SJCRH30 (cell line): ENCODE measurements at places on chromosomes 7 and 10. TPM values are rescaled to one million over a fixed set of nuclear protein-coding genes. Genes with fewer than 3 reads are reported as not detected.

Gene TEX47
- not detected in 2 replicates for total RNA-seq

Gene MKX
- 2.2 and 2.5 TPM in 2 replicates for total RNA-seq

Gene ASB10
- total RNA-seq, result not detected in 2 replicates

Gene NKX1-2
- 0.24 and 0.56 TPM in 2 replicates for total RNA-seq

Gene CLDN3
- total RNA-seq, result not detected in 2 replicates

Gene DIP2C
- total RNA-seq, result 5.0 TPM in 2 replicates

Gene MINDY3
- total RNA-seq, result 18.4 and 22.0 TPM in 2 replicates

Gene DENND11
- 14.5 and 17.0 TPM in 2 replicates for total RNA-seq

Gene KNDC1
- total RNA-seq, result 1.1 TPM in 1 of 2 replicates, not detected in the other

Gene SP8
- total RNA-seq, result 2.5 and 2.8 TPM in 2 replicates

Gene SKAP2
- 16.9 and 18.4 TPM in 2 replicates for total RNA-seq

Gene ST8SIA6
- total RNA-seq, result not detected in 2 replicates

Gene GNG11
- total RNA-seq, result 12.5 and 12.7 TPM in 2 replicates

Gene CAMK2B
- total RNA-seq, result 0.84 and 2.4 TPM in 2 replicates

Gene AOAH
- 0.10 and 1.3 TPM in 2 replicates for total RNA-seq

Gene CDC14C
- 0.15 TPM in 1 of 2 replicates, not detected in the other for total RNA-seq

Gene DPYSL4
- total RNA-seq, result not detected in 2 replicates

Gene IL6
- total RNA-seq, result 0.41 TPM in 1 of 2 replicates, not detected in the other

Gene SLC26A5
- total RNA-seq, result not detected in 2 replicates

Gene AMPH
- 0.03 TPM in 1 of 2 replicates, not detected in the other for total RNA-seq

Gene LLCFC1
- total RNA-seq, result not detected in 2 replicates

Gene ZP3
- 0.99 and 1.8 TPM in 2 replicates for total RNA-seq

Gene ASAH2
- total RNA-seq, result 1.2 and 1.7 TPM in 2 replicates

Gene ABCC2
- total RNA-seq, result 0.08 and 0.24 TPM in 2 replicates

Gene CALHM3
- total RNA-seq, result not detected in 2 replicates

Gene ADRB1
- total RNA-seq, result 0.12 and 0.13 TPM in 2 replicates

Gene NPFFR1
- total RNA-seq, result not detected in 2 replicates

Gene COL28A1
- total RNA-seq, result 0.02 and 0.03 TPM in 2 replicates

Gene CNPY1
- not detected in 2 replicates for total RNA-seq

Gene DYNC1I1
- total RNA-seq, result 7.9 and 11.9 TPM in 2 replicates

Gene NKX2-3
- total RNA-seq, result not detected in 2 replicates

Gene CAV1
- total RNA-seq, result 22.2 and 23.7 TPM in 2 replicates

Gene CFAP69
- 0.76 and 1.8 TPM in 2 replicates for total RNA-seq

Gene GRID2IP
- total RNA-seq, result 0.12 and 0.20 TPM in 2 replicates

Gene CFAP46
- 1.1 and 1.7 TPM in 2 replicates for total RNA-seq

Gene WNT16
- 0.06 TPM in 1 of 2 replicates, not detected in the other for total RNA-seq

Gene SPDYE1
- total RNA-seq, result not detected in 2 replicates

Gene MEOX2
- total RNA-seq, result not detected in 2 replicates

Gene OR6V1
- total RNA-seq, result not detected in 2 replicates

Gene HOXA4
- total RNA-seq, result 5.3 and 5.6 TPM in 2 replicates

Gene SPDYE16
- 0.10 TPM in 1 of 2 replicates, not detected in the other for total RNA-seq

Gene PKD2L1
- not detected in 2 replicates for total RNA-seq

Gene PRSS37
- total RNA-seq, result not detected in 2 replicates

Gene LIPK
- not detected in 2 replicates for total RNA-seq

Gene PNLIPRP2
- not detected in 2 replicates for total RNA-seq

Gene C10orf62
- 0.75 and 0.84 TPM in 2 replicates for total RNA-seq
